Foreskin melanocyte (primary cell): ENCODE measurements at places on chromosomes 11 and 22.

DNA sequence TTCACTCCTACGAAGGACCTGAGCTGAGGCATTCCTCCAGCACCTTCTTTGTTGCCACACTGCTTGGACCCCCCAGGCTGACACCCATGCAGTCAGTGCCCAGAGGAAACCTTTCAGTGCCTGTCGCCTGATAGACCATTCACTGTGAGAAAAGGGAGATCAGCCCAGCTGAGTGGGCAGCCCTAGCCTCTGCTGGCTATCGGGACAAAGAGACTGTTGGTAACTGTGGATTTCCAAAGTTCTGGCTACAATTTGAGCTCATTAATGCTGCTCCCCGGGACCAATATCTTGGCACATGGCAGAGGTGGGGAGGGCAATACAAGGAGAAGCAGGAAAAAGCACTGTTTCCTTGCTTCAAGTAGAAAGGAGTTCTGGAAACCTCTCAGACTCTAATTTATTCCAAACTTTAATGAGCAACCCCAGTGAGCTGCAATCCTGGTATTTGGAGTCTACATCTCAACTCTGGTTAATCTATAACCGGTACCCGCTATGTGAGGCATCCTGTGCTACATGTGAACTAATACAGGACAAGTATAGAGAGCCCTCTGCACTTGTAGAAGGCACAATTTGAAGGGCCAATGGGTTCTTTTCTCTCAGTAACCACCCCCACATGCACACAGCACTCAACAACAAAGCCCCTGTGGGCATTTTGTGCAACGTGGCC, 200.7 kb upstream of the NCAM1 start:
- no peak for DNase-seq

GRCh38 chr11:87440076-87440770, 402.5 kb downstream of the TMEM135 start:
- DNase-seq, result no peak

GRCh38 chr11:15711311-15711710, 596.6 kb downstream of the INSC start:
- DNase-seq, result no peak

- DNase-seq, result no peak
Measured at GRCh38 chr11:130188585-130189347, 29.2 kb downstream of the ST14 start.

DNA sequence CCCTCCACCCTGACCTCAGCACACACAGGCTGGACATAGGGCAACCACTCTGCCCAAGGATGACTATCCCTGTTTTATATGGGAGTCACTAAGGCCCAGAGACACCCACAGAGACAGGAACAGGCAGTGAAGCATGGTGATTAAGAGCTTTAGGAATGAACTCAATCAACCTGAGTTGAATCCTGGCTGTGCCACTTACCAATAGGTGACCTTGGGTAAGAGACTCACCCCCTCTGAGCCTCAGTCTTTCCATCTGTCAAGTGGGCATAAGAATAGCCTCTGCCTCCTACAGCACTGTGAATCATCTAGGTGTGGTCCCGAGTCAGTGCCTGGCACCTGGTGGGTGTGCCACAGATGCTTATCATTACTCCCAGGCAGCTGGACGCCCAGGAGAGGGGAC, 6.8 kb downstream of the CRYBB1 start:
- DNase-seq, result no peak

- DNase-seq, result no peak
Measured at GRCh38 chr11:68016161-68016903, 6.2 kb downstream of the ALDH3B1 start.

DNA sequence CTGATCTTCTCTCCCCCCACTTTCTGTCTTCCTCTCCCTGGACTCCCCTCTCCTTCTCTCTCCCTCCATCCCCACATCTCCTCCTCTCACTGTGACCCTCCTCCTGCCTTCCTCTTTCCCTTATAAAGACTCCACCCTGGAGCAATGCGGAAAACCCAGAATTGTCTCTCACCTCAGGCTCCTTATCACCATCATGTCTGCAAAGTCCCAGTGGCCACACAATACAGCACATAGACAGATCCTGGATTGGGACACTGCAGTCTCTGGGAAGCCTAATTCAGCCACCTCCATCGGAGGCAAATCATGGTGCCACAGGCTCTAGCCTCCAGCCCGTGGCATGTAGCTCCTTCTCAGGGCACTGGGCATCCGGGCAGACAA, 2.7 kb downstream of the RFPL2 start:
- no peak for DNase-seq

DNA sequence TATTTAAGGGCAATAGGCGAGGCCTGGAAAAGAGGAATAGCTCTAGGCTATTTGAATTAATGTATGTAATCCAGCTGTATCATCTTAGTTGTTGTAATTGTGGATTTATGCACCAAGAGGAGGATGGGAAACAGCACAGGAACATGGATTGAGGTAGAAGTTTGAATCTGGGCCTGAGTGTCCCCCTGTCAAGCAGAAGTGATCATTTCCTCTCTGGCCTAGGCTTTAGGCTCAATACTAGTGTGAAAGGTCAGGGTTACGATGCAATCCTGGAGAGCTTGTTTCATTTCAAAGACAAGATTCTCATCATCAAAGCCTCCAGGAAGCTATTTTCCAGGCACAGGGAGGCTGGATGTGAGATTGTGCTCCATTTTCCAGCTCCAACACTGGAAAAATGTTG, 77.9 kb upstream of the HSD17B12 start:
- no peak for DNase-seq

GRCh38 chr11:65060913-65061408, 2.6 kb upstream of the NAALADL1 start:
- DNase-seq, result no peak

- DNase-seq, result no peak
Measured at GRCh38 chr11:20739107-20739506, 69.7 kb downstream of the NELL1 start.

GRCh38 chr11:97607291-97608000, 1217.6 kb downstream of the JRKL start:
- no peak for DNase-seq

GRCh38 chr11:59668188-59668949, 468 bp downstream of the PATL1 start:
- DNase-seq, result peak; percentile 13

DNA sequence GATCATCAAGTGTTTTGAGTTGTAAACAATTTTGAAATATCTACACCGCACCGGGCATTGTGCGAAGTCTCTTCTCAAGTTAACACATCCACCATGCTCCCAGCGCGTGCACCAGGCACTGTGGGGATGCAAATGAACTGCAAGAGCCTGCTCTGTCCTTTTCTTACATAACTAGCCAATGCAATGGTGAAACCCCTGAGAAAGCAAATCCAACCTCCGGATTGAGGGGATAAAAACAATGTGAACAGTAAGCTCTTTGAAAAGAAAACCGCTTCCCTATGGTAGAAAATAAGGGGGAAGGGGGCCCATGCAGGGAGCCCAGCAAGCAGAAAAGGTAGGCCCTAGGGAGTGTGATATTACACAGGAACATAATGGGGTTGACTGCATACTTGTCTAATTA, 274.9 kb upstream of the MPPED2 start:
- DNase-seq, result no peak

DNA sequence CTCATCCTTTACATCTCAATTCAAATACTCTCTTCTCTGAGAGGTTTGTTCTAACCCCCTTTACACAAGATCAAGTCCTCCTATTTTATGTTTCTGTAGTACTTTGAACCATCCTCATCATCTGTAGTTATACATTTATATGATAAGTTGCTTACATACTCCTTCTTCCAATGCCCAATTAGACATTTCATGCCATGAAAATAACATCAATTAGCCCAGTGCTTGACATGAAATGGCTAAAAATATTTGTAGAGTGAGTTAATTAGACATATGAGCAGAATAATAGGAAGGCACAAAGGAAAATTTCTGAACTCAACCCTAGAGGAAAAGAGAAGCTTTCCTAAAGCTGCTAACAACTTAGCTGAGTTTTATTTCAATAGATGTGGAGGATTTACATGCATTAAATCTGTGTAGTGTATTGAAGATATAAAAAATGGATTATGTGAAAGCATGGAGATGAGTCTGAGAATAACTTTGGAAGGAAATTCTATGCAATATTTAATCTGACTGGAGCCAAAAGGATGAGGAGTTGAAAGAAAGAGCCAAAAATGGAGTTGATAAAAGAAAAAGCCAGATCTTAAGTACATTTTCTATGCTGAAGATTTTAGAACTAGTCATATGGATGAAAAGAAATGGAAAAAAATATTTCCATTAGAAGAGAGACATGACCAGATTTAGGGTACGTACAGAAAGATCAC, at the start of gene OR56A1:
Gene OR56A1, minus strand, starts transcription at position 51 of the 698 bp plus-strand sequence. CDS start 3,066 bp downstream, outside the sequence.
- DNase-seq, result no peak

DNA sequence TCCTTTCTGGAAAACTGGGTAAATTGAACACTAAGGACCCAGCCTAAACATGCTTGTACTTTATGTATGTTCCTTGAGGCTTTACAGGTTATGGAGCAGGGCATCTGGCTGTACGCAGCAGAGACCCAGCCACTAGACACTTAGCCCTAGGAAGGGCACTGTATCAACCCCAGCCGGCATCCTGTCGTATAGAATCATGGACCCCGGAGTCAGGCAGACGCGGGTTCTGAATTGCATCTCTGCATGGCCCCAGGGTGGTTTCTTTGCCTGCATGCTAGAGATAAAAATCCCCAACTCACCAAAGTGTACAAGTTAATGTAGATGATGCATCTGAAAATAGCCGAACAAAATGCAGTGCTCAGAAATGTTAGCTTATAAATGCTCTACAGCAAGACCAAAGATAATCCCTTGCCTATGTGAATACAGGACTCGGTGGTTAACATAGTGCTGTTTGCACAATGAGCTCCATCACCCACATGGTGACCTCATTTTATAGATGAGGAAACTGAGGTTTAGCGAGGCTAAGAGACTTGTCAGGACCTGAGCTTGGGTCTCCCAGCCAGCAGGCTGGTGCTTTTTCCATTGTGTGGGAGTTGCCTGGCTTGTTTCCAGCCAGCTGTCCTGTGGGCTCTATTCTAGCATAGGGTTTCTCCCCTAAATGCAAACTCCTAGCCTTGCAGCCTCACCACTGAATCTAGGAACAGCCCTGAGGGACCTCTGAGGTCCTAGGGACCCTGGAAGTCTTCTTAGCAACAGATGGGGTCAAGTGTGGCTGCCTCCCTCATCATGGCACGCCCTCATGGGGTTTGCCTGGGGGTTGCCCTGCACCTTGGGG, 7.3 kb downstream of the CD6 start:
- DNase-seq, result no peak

- DNase-seq, result no peak
Measured at GRCh38 chr11:14914536-14914935, 22.5 kb upstream of the CYP2R1 start.

GRCh38 chr22:27949421-27949820, 30.4 kb upstream of the PITPNB start:
- no peak for DNase-seq

DNA sequence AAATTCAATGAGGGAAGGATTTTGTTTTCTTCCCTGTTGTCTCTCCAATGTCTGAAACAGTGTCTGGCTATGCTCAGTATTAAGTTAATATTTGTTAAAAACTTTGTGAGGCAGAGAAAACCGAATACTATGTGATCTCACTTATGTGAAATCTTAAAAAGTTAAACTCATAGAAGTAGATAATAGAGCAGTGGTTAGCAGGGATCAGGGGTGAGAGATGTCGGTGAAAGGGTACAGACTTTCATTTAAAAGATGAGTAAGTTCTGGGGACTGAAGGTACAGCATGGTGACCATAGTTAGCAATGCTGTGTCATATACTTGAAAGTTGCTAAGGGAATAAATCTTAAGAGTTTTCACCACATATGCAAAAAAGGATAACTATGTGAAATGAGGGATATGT, 244.6 kb downstream of the AASDHPPT start:
- DNase-seq, result no peak

GRCh38 chr11:82085493-82085892, 648.2 kb downstream of the FAM181B start:
- no peak for DNase-seq

- no peak for DNase-seq
Measured at GRCh38 chr22:40648386-40648785, 11.9 kb upstream of the MRTFA start.

- no peak for DNase-seq
Measured at GRCh38 chr11:13955971-13956421, 6.5 kb upstream of the SPON1 start.

- no peak for DNase-seq
Measured at GRCh38 chr11:105719073-105719822, 109.4 kb downstream of the GRIA4 start.

DNA sequence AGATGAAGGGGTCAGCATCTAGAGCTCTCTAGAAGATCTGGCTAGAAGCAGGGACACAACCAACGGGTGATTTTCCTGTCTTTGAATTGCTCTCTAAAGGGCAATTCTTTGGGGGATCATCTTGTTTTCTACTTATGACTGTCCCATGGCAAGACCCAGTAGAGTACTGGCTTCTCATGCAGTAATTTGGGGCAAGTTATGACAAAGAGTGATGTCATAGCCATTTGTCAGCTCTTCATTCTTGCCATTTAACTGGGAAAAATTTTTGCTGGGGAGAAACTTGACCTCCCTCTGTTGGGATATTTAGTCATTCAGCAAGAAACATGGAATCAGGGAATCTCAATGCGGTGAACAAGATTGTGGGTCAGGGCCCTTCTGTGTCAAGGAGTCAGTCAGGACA, 80.4 kb downstream of the SLC1A2 start:
- DNase-seq, result no peak

DNA sequence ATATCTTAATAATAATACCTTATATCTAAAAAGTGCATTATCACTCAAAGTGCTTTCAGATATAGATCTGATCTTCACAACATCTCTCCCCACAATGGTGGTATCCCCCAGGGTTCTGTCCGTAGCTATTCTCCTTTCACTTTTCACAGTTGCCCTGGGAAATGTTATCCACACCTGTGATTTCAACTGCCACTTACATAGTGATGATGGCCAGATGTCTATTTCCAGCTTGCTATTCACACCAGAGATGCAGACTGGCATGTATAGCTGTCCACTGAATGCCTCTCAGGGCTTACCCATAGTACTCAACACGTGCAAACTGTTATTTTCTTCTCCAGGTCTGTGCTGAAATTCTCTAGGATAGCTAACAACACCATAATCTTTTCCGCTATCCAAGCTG, 724.7 kb downstream of the DLG2 start:
- DNase-seq, result no peak

- no peak for DNase-seq
Measured at GRCh38 chr11:113446112-113446511, 29.1 kb downstream of the DRD2 start.

- no peak for DNase-seq
Measured at GRCh38 chr11:56922421-56922820, 66.3 kb upstream of the OR5AK2 start.

- no peak for DNase-seq
Measured at GRCh38 chr11:133181066-133181465, 351.2 kb downstream of the OPCML start.

- no peak for DNase-seq
Measured at GRCh38 chr22:23522623-23523251, 57.4 kb downstream of the IGLL1 start.

GRCh38 chr11:100010393-100010792, 676.7 kb upstream of the ARHGAP42 start:
- no peak for DNase-seq

GRCh38 chr11:57353446-57353845, 15.3 kb downstream of the P2RX3 start:
- no peak for DNase-seq

DNA sequence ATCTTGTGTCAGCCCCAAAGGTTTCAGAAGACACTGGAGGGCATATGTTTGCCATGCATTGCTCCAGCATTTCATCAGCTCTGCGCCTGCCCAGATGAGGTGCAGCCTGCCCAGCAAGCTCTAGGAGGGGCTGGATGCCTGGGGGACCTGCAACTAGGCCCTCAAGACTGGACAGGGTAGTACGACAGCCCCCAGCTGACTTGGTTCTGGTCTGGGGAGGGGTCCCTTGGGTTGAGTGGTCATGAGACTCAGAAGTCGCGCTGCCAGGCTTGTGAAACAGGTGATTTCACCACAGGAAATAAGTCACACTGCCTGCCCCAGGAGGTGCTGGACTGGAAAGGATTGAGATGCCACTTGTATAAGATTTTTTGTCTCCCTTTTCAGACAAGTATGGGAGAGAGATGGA, 23.4 kb downstream of the TPBGL start:
- DNase-seq, result no peak
